Psoas muscle (tissue), 8 donors: ENCODE measurements at places on chromosomes 4 and X.

DNA sequence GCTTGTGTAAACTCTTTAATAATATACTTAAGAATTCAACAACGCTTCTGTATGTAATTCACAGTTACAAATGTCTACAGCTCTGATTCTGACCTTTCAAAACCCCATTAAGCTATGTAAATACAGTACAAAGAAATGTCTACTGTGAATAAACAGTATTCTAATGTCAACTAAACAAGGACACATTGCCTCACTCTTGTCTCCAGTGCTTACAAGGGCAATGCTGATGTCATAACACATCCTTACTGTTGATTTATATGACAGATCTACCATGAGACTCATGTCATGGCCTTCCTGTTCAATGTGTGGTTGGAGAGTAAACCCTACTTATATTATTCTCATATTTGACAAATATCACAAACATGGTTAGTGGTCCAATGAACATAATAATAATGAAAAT lies 256.1 kb upstream of the ADGRL3 start:
- no peak for DNase-seq

GRCh38 chr4:138140879-138141278 lies 101.3 kb downstream of the SLC7A11 start:
- no peak for DNase-seq

DNA sequence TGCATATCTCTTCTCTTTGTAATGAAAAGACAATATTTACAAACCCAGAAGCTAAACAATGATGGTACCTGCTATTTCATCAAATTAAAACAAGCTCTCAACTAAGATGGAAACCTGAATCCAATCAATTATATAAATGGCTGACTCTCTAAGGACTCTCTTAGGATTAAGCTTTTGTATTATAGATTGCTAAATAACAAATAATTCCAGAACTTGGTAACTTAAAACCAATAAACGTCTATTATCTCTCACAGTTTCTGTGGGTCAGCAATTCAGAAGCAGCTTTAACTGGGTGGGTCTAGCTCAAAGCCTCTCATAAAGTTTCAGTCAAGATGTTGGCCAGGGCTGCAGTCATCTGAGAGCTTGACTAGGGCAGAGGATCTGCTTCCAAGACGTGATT lies 12.4 kb downstream of the PHKA2 start:
- no peak for DNase-seq

GRCh38 chrX:23861215-23861896 lies 46.4 kb downstream of the APOO start:
- no peak for DNase-seq

- no peak for DNase-seq
Observed at GRCh38 chrX:39418254-39418704, 617.0 kb downstream of the MID1IP1 start.

DNA sequence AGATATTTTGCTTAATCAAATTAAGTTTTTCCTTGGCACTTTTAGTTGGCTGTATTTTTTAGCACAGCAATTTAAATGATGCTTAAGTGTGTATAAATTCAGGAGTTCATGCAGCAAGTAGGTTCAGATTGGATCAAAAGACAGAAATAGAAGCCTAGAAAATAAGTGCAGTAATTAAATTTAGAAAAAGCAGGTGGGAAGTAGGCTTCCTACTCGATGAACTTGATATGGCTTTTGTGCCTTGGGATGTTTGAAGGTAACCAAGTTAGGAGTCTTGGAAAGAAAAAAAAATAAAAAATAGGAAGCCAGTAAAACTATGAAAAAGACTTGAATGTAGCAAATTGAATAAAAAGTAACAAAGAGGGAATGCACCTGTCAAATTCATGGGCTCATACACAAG lies 372.3 kb downstream of the SPOCK3 start:
- no peak for DNase-seq

DNA sequence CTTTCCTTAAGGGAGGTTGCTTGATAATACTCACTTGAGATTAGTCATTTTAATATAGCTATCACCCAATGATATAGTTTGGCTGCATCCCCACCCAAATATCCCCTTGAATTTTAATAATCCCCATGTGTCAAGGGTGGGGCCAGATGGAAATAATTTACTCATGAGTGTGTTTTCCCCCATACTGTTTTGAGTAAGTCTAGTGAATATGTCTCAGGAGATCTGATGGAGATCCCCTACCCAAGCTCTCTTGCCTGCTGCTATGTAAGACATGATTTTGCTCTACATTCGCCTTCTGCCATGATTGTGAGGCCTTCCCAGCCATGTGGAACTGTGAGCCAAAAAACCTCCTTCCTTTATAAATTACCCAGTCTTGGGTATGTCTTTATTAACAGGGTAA lies 539.7 kb upstream of the GRID2 start:
- no peak for DNase-seq

DNA sequence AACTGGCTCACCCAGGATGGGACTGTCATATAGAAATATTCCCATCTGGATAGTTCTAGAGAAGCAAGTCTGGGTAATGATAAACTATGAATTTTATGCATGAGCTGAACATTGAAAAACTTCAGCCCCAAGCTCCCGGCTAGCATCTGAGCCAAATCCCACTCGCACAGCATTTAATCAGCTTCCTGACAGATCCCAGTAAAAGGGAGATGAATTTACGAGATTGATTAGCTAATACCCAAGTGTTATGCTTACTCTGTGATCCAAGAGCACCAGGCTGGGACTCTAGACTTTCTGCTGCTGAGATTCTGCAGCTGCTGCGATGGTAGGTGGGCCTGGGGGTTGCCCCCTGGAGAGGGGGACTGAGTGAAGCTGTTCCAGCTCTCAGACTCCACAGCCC lies 28.0 kb downstream of the FRMPD3 start:
- DNase-seq = no peak

DNA sequence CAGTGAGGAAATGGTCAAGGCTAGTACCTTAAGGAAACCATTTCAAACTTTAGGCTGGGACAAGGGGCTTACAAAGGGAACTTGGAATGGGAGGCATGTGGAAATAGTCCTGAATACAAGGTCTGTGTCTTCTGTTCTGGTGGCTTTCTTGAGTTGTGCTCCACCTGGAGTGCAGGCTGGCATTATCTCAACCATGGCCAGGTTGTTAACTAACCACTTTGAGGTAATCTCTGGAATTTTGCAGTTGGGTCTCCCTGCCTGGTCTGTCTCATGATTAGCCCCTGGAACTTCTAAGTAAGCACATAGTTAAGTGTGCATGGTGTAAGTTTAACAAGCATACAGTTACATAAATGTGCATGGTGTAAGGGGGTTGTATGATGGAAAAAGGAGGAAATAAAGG lies 77.5 kb downstream of the PCDH18 start:
- no peak for DNase-seq

GRCh38 chr4:3744901-3745300 lies 21.3 kb upstream of the ADRA2C start:
- no peak for DNase-seq

GRCh38 chr4:185902654-185903053 lies 90.7 kb upstream of the SORBS2 start:
- DNase-seq = no peak

DNA sequence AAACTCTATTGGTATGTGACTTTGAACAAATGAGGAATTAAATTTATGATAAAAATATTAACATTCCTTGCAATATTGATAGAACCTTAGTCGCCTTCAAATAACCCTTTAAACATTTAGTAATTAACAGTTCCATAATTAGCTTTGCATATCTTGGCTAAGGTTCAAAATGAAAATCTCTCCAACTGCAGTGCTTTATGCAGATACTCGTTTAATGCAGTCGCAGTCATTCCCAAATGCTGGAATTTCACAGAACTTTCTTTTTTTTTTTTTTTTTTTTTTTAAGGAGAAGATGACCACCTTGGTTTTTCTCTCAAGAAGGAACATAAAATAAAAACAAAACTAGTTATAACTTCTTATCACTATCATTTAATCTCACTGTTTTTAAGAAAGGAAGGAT lies 5.2 kb downstream of the RAPGEF2 start:
- DNase-seq = no peak
